ENCODE measurements at places on chromosomes 2 and 18.

DNA sequence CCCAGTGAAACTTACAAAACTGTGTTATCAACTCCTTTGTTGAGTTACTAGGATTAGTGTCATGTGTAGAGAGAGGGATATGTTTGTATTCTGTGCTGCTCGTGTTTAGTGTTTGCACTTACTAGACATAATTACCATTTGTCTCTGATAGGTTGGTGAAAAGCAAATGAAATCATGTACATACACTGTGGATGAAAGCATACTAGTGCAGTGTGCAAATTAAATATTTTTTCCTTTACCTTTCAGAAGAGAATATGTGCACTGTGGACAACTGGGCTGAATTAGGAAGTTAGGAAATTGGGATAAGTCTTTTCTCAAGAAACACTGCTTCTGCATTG, 1.2 kb downstream of the KIAA1328 start:
- DNase-seq = no peak

- DNase-seq = no peak
Observed at GRCh38 chr18:40904295-40904694, 1050.7 kb upstream of the PIK3C3 start.

- DNase-seq = no peak
Observed at GRCh38 chr18:60040971-60041370, 141.2 kb downstream of the PMAIP1 start.

DNA sequence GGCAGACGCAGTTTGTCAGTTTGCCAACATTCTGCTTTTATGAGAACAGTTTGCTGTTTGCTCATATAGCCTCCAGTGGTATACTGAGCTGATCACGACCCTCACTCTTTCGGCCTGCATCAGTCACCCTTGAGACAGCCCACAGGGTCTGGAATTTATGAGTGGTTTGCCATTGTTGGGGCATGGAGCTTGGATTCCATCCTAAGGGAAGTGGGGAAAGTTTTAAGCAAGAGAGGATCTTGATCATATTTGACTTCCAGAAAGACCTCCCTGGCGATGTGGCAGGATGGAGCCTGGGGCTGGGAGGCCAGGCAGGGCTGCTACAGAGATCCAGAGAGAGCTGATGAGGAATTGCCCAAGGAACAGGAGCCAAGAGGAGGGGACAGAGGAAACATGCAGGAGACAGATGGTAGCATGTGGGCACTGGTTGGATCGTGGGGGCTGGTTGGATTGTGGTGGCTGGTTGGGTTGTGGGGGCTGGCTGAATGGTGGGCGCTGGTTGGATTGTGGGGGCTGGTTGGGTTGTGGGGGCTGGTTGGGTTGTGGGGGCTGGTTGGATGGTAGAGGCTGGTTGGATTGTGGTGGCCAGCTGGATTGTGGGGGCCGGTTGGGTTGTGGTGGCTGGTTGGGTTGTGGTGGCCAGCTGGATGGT, 27.3 kb upstream of the GPR17 start:
- no peak for DNase-seq

- no peak for DNase-seq
Observed at GRCh38 chr18:63257453-63257852, 62.1 kb downstream of the BCL2 start.

- DNase-seq = no peak
Observed at GRCh38 chr2:190488516-190489233, 45.8 kb downstream of the NEMP2 start.

GRCh38 chr2:121489911-121490583, 40.6 kb upstream of the RNU4ATAC start:
- no peak for DNase-seq

GRCh38 chr18:47771922-47772321, 158.5 kb downstream of the SMAD2 start:
- no peak for DNase-seq

GRCh38 chr2:234939576-234939975, 12.2 kb upstream of the SH3BP4 start:
- DNase-seq = no peak

Data from hematopoietic multipotent progenitor cell treated with erythropoietin and hydrocortisone succinate and interleukin-3 and kit ligand, for 6 days (in vitro differentiated cells).